ENCODE measurements at places on chromosomes 4 and X.

- DNase-seq, result peak; percentile 57
Measured at GRCh38 chr4:15805583-15806517, 27.7 kb downstream of the CD38 start.

DNA sequence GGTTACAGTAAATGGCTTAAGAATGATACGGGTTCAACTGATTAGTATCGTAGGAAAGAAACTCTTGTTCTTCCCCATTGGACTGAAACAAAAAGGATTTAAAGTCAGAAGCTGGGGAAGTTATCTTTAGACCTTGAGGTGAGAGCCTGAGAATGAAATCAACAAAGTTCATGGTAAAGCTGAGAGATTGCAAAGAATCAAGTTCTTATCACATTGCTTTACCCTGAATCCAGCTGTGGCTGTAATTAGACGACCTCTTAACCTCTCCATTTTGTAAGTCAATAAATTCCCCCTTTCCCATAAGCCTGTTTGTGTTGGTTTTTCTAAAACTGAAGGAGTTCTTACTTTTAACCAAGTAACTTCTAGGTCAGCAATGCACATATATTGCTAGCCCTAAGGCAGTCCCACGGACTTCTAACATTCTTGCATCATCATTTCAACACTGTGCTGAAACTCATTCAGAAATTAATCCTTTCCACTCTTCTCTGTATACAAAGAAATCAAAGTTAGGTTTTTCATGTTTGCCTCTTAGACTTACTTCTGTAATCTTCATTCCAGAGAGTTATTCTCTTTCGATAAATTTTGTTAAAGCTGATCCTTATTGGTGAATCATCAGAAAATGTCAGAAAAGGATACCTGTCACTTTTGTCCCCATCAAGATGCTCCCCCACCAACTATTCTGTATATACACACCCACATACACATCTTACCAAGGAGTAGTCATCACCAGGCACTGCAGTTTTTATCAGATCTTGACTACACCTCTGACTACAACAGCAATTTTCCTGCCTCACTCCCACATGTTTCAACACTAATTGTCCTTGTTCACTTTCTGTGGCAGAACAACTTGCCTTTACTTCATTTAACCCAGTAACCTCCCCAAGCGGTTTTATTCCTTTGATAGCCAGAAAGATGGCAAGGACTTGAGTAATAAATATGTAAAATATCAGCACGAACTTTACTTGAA, 77.9 kb upstream of the STK26 start:
- no peak for DNase-seq

- no peak for DNase-seq
Measured at GRCh38 chrX:26254436-26254835, 38.5 kb downstream of the MAGEB5 start.

- DNase-seq, result no peak
Measured at GRCh38 chr4:156374069-156374468, 420.4 kb upstream of the CTSO start.

GRCh38 chr4:188485906-188486305, 346.7 kb downstream of the TRIML1 start:
- no peak for DNase-seq

- no peak for DNase-seq
Measured at GRCh38 chr4:146179784-146180370, 4.4 kb downstream of the LSM6 start.

- peak; percentile 47 for DNase-seq
Measured at GRCh38 chr4:105140684-105141490, 5.8 kb upstream of the TET2 start.

DNA sequence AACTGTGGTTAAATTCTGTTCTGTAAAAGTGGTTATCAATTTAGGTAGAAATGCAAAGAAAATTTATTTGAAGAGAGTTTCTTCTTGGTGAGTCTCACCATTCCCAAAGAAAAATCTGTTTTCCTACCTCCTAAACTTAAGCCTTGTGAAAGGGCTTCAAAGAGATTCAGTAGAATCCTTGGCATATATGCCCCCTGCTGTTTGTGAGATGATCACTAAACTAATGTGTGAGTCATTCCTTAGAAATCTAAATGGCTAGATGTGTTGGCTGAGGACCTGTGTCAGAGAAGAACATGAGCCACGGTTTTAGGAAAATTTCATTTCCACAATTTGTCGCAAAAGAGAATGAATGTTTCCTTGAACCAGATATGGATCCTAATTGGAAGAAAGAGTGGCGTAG, 260.9 kb downstream of the SLC7A11 start:
- DNase-seq, result peak; percentile 69

- no peak for DNase-seq
Measured at GRCh38 chr4:59671037-59671436, 1529.1 kb upstream of the ADGRL3 start.
